Osteoblast (primary cell): ENCODE measurements at places on chromosomes 7 and 10.

GRCh38 chr7:106181658-106182265, 69.7 kb upstream of the SYPL1 start:
- no peak for DNase-seq

DNA sequence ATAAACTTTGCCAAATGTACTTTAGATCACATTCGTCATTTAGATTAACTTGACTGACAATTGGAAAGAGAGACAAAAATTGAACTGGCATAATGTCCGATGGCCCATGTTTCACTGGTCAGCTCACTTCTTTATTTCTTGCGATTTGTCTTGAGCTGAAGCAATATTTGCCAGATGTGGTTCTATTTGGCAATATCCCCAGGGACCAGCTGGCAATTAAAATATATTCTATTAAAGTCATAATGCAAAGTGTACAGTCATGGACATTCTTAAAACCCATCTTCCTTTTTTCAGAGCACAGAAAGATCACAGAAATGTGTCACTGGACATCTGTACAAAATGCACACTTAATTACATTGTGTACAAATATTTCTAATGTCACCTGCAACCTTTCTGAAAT, 26.3 kb downstream of the NEBL start:
- DNase-seq, result no peak

DNA sequence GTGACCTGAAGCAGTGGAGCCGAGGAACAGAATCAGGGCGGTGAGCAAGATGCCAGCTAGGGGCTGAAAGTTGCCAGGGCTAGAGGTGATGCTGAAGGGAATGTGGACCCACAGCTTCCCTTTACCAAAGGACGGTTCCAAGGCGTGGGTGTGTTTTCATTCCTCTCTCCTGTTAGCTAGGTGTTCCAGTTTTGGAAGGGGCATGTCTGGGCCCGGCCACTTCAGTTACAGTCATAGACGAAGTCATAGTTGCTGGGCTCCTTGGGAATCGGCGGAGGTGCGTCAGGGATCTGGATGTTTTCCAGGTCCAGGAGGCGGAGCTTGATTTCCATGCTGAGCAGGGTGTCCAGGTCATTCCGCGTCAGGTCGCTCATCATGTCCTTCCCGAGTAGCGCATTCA, 131.0 kb upstream of the AOAH start:
- DNase-seq, result no peak

DNA sequence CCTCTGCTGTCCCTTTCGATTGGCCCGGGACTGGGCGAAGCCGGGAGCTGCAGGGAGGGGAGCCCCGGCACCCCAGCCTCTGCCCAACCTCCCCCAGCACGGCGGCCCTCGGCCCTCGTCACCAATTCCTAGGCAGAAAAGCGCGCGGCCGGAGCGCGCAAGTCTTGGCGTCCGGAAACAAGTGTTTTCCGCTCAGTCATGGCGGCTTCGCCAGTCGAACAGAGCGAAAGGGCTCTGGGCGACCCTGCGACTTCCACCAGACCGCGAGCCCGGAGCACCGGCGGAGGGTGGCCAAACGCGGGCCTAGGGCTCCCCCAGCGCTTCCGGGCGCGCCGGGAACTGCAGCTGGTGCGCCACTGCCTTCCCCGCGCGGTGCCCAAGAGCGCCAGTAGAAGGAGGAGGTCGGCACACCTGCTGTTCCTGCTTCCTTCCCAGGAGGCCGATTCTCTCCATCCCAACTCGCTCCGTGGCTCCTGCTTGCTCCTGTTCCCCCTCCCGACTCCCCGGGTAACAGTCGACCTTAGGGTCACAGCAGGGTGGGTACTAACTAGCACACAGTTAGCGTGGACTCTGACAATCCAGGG, 729.9 kb downstream of the ZWINT start:
- DNase-seq, result peak; percentile 58

DNA sequence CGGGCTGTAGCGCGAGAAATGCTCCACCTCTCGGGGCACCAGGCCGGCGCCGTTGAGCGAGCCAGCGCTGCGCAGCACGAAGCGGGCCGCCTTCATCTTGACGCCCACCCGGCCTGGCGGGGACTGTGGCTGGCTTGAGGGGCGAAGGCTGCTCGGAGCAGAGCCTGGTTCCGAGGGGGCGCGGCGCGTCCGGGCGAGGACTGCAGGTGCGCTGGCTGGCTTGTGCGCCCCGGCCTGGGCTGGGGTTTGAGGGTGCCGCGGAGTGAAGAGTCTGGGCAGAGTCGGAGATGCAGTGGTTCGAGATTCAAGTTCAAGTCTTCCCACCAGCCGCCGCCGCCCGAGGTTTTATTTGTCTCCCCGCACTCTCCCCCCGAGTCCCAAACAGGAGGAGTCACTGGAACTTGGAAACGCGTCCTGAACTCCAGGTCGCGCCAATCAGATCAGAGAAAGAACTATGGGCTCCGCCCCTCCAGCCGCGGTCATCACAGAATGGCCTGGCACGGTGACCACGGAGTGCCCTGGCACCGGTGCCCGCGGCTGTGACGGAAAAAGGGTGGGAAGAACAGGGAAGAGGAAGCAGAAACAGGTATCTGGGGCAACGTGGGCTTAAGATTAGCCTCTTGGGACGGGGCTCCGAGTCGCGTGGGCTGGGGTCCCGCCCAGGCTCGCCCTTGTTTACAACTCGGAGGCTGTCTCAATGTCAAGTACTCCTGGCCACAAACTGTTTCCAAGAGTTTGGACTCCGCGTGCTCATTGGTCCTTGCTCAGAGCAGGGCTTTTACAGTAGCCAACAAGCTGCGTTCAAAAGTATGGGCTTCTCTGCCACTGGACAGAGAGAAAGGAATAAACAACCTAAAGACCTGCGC, at the start of gene PDK4:
TSS of gene PDK4 (minus strand) at position 319 of the 866 bp plus-strand sequence. CDS start at position 96, 223 bp downstream.
- DNase-seq, result peak; percentile 83

GRCh38 chr10:48594803-48595538, 9.9 kb downstream of the ARHGAP22 start:
- no peak for DNase-seq

- DNase-seq, result no peak
These were observed 130.1 kb downstream of the NT5C2 start for GRCh38 chr10:103062854-103063590.

GRCh38 chr10:128178302-128178958, 52.2 kb upstream of the MKI67 start:
- no peak for DNase-seq

DNA sequence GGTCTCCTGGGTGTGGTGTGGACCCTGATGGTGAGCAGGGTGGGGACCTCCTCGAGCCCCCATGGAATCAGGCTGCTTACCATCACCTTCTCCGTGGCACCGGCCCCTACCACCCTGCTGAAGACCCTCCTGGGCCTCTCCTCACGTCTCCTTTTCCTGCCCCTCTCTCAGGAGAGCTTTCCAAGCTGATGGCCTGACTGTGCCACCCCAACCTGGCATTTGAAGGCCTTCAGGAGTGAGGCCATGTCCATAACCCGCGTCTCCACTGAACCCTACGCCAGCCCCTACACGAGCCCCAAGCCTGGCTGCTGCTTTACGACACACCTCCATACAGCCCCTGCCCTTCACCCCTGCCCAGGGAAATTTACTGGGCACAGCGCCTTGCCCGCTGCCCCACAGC, 55.4 kb downstream of the ZRANB1 start:
- DNase-seq, result peak; percentile 47

GRCh38 chr10:94219829-94220228, 142.9 kb downstream of the NOC3L start:
- DNase-seq, result no peak

GRCh38 chr7:38215735-38216670, 38.0 kb downstream of the STARD3NL start:
- peak; percentile 84 for DNase-seq

DNA sequence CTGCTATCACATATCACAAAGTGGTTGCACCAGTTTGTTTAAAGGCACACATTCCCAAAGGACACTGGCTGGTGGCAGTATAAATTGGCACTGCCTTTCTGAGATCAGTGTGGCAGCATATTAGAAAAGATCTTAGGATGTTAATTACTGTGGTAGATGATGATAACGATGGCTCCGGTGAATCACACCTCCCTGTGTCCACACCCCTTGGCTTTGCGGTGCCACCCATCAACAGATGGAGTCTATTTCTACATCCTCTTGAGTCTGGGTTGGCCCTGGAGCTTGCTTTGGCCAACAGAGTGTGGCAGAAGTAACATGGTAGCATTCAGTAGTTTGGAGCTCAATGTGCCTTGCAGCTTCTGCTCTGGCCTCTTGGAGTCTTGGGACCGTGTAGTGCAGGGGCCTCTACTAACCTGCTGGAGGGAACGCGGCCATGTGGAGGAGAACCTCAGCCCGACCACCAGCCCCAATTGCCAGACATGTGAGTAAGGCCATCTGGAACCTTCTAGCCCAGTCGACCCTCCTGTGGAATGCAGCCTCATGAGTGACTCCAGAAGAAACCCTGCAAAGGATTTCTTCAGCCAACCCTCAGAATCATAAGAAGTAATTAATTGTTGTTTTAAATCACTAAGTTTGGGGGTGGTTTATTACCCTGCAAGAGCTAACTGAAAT, 27.2 kb upstream of the PLEKHA1 start:
- no peak for DNase-seq

DNA sequence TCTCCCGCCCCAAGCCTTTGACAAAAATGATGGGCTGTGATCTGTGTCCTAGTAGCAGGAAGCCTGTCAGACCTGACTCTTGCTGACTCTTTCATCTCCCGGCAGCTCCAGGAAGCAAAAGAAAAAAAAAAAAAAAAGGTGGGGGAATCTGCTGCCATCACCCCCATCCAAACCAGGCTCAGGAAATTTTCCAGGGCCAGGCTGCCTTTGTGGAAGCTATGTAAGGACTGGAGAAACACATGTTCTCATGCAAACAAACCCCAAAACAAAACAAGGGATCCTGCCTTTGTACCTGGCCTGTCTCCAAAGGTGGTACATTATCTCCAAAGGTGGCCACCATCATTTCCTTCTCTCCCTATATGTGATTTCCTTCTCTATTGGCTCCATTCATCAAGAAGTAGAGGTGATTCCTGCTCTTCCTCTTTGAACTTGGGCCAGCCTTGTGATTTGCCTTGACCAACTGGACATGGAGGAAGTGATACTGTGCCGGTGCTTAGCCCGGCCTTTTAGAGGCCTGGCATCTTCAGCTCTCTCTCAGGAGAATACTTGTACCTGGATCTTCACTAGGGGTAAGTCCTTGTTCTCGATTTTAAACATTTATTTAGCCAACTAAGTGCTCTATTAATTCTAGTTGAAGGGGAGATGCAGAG, 192.2 kb upstream of the SVIL start:
- DNase-seq, result no peak

DNA sequence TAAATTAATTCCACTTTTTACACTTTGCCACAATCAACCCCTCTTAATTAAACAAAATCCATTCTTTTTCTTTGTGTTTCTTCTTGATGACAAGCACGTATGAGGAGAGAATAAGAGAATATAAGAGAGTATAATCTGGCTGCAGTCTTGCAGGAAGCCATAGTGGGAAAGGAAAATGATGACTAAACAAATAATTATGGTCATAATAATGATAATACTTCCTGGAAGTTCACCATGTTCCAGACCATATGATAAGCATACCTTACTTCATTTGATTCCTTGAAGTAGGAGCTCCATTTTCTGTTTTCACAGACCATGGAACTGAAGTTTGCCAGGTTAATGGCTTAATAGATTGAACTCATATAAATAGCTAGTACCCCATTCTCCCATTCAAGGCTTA, 237.8 kb downstream of the SEMA3D start:
- no peak for DNase-seq
